ENCODE measurements at places on chromosomes 1 and 21.

- no peak for DNase-seq
These were observed 3.2 kb downstream of the PPP1R12B start for GRCh38 chr1:202351725-202352124.

GRCh38 chr1:204940591-204940990, 69.9 kb downstream of the NFASC start:
- peak; percentile 13 for DNase-seq

DNA sequence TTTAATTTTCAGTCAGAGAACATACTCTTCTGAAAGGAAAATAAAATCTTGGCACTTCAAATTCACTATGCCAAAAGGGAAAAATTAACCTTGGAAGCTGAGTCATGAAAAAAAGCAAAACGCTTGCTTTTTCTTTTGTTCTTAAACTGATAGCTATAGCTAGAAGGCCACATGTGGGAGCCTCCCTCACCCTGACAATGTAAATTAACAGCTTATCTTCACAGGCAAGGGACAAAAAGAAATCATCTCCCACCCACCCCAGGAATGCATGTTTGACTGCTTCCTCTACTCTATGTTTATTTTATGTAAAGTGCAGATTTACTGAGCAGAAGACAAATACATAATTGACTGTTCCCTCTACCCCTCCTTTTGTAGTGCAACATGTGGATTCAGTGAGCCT, 38.0 kb downstream of the EBNA1BP2 start:
- no peak for DNase-seq

DNA sequence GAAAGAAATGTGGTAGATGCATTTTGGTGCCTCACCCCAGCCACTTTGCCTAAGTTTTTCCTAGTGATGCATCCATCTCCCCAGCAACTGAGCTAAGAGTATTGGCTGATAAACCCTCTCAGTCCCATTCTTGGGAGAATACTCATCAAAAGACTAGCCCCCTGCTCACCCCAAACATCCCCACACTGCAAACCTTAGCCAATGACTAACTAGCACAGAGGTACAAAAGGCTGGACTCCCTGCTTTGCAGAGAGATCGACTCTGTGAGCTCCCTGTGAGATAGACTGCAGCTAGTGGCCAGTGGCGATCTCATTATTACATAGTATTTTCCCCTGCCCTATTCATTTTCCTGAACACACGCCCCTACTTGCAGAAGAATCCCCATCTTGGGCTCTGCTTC, 155.3 kb downstream of the HHIPL2 start:
- DNase-seq: peak; percentile 66

GRCh38 chr1:220927442-220927841, 48.2 kb downstream of the HLX start:
- DNase-seq: no peak

GRCh38 chr1:80799457-80799856, 1001.3 kb upstream of the ADGRL2 start:
- DNase-seq: no peak

DNA sequence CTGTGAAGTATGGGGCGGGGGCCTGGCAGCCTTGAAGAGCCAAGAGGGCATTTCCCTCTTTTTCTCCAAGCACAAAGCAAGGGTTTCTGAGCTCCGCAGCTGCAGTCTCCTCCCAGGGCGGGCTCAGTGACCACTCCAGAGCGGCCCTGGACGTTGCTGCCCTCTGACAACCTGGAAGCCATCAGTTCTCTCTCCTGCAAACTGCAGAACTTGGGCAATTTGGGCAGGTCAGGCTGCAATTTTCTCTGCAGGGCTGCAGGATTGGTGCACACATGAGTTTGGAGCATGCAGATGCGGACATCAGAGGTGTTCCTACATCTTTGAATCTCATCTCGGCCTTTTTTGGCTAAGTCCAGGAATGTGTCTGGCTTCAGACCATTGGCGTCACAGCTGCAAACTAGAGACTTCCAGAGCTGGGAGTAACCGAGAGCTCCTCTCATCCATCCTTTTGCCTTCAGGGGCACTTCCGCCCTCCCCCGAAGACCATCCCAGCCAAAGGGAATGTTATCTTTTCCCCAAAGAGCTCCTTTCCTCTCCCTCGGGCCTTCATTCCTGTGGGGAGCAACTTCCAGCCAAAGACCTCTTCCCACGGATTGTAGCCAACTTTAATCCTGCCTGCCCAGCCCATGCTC, 139.6 kb upstream of the WNT4 start:
- peak; percentile 34 for DNase-seq

DNA sequence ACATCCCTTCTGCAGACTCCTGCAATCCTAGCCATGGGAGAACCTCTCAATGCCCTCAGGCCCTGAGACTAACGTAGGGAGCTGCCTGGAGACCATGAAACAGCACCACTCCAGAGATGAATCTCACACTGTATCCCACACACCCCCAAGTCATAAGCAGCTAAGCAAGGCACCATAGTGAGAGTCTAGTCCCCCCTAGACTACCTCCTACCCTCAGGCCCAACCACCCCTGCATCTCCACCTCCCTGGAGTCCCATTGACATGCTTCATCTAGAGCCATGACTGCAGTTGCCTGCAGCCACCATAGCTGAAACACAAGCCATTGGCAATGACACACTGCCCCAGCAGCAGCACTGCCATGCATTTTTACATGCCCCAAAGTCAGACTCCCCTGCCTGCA, 17.4 kb downstream of the SPRR2G start:
- DNase-seq: no peak

DNA sequence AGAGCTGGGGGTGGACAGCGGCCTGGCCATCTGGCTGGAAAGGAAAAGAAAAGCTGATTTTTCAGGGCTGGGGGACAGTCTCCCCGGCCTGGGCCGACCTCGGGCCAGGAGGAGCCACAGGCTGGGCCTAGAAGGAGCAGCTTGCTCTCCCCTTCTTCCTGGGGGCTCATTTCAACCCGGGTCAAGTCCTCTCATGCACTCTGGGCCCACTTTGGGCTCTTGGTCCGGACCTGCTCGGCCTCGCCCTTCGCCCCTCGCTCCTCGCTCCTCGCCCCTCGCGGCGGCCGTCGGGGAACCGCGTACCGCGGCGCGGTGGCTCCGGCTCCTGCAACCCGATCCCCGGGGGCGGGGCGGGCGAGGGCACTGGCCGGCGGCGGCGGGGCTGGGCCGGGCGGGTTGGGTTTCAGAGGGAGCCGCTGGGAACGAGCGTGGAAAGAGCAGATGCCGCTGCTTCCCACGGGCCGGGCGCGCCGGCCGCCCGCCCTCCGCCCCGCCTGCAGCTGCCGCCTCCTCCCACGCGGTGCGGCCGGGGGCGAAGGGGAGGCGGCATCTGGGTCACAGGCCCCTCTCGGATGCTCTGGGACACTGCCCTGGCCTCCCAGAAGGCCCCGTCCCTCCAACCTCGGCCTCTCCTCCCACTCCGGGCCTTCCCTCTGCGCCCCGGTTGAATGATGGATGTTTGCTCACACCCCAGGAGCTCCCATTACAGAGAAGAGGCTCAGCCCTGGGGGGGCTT, 6.6 kb downstream of the HEYL start:
- peak; percentile 81 for DNase-seq

- peak; percentile 81 for DNase-seq
These were observed 35.8 kb downstream of the GREM2 start for GRCh38 chr1:240575981-240576662.

DNA sequence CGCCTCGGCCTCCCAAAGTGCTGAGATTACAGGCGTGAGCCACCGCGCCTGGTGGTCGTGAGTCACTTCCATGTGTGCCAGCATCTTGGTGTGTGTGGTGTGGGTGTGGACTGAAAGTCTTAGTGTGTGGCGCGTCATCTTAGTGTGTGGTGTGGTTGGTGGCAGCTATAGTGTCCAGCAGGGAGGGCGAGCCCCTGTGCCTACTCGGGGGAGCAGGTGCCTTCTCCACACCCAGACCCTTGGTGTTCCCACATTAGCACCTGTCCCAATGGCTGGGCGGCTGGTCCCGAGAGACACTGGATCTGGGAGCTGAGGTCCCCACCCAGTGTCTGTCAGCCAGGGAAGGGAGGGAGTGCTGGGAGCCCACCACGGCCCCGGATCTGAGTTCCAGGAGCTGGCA, 2.8 kb downstream of the SCNN1D start:
- peak; percentile 25 for DNase-seq
